ENCODE measurements at places on chromosomes 5 and 9. TPM values are rescaled to one million over a fixed set of nuclear protein-coding genes. Genes with fewer than 3 reads are reported as not detected.

DNA sequence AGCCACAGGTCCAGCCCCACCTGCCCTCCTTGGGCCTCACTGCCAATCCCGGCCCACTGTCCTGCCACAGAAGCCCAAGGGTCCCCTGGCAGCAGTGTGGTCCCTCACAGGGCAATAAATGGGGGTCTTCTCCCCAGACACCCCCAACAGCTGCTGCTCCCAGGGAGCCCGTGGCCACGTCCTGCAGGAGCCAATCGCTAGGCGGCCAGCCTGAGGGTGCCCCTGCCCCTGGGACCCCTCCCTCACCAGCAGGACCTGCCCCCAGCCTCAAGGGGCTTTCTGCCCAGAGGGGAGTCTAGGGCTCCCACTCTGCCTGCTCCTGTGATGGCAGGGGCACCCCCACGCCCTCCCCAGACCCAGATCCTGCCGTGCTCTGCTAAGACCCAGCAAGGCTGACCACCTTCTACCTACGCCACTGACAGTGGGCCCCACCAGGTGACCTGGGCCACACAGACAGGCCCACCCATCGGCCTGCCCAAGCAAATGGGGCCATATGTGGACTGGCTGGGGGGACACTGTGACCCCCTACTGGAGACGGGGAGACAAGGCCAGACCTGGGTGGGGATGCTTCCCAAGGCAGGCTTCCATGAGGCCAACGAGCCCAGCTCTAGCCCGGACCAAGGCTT is 17.0 kb downstream of the NOTCH1 start:
- no peaks in the 10 kb centered on the region for H3K4me1 ChIP-seq
- no peaks in the 10 kb centered on the region for H3K27me3 ChIP-seq
- H3K27ac ChIP-seq = no peak overlapping the region
- no peak for DNase-seq
- H3K36me3 ChIP-seq = no peaks in the 10 kb centered on the region

ZNF608 gene
- total RNA-seq = 2.8 TPM

- no peaks in the 10 kb centered on the region for H3K27me3 ChIP-seq
- H3K4me1 ChIP-seq = no peaks in the 10 kb centered on the region
- no peak overlapping the region for H3K27ac ChIP-seq
- no peak overlapping the region for H3K4me3 ChIP-seq
- no peak for DNase-seq
- H3K36me3 ChIP-seq = no peaks in the 10 kb centered on the region
Measured at GRCh38 chr9:27209034-27209433, 87.9 kb downstream of the EQTN start.

RAD50 gene
- 42.2 TPM for total RNA-seq

DNA sequence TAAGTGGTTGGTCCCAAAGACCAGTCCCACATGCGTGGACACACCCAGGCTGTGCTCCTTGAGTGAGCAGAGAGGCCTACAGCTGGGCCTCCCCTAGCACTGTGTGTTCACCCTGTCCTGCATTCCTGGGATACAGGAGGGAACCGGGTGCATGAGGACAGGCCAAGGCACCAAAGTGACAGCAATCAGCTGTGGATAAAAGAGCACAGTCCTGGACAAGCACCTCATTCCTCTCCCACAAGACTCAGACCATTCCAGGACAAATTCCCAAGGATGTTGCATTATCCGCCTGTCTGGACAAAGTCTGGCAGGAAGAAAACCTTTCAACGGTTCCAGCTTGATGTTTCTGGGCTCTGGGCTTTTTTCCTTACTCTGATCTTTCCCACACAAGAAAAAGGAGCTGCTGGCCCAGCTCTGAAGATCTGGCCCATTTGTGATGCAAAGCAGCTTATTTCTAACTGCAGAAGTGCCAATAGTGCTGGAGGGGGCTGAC is 273.2 kb downstream of the ENC1 start:
- H3K27me3 ChIP-seq = no peaks in the 10 kb centered on the region
- H3K4me1 ChIP-seq = no peaks in the 10 kb centered on the region
- no peaks in the 10 kb centered on the region for H3K36me3 ChIP-seq
- no peak for DNase-seq
- no peak overlapping the region for H3K27ac ChIP-seq

FBN2 gene
- 0.08 TPM for total RNA-seq

UBE2R2 gene
- 37.5 TPM for total RNA-seq

DNA sequence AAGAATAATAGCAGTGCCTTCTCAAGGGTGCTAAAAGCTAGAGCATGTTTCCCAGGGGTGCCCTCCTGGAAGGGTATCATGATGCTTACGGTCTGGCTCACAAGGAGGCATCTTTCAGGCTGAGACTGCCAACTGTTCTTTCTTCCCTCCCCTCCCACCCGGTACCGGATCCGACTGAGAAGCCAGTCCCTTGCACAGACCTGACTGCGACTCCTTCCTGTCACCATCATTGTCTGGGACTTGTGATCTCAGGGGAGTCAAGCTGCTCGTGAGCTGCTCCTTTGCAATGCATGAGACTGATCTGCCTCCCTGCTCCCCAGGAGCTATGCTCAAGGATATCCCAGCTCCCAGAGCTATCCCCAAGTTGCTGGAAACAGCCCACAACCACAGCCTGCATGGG is 170.8 kb downstream of the GADD45G start:
- no peak overlapping the region for H3K4me3 ChIP-seq
- no peaks in the 10 kb centered on the region for H3K4me1 ChIP-seq
- H3K27me3 ChIP-seq = peaks cover 98% of the 10 kb centered on the region
- no peak for DNase-seq
- no peaks in the 10 kb centered on the region for H3K36me3 ChIP-seq

PCDHGB7 gene
- total RNA-seq = 0.17 TPM

- no peak for DNase-seq
- no peak overlapping the region for H3K27ac ChIP-seq
- no peaks in the 10 kb centered on the region for H3K4me1 ChIP-seq
- no peak overlapping the region for H3K4me3 ChIP-seq
- no peaks in the 10 kb centered on the region for H3K27me3 ChIP-seq
Measured at GRCh38 chr5:112356178-112356956, 62.7 kb downstream of the EPB41L4A start.

SLC35A4 gene
- 66.2 TPM for total RNA-seq

DNA sequence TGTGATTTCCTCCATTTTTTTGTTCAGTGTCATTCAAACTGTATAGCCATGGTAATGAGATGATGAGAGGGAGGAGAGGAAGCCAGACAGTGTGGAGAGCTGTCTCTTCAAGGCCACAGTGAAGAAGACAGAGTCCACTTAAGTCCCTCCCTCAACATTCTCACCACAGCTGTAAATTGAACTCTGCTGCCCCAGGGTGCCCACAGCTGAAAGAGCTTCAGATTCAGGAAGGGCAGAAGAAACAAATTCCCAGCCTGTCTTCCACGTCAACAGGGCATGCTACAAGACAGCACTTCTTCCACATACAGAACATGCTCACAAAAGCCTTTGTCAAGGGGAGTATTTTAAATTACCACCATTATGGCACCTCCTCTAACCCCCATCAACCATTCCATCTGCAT is 100.4 kb downstream of the KLHL3 start:
- H3K27me3 ChIP-seq = no peaks in the 10 kb centered on the region
- H3K27ac ChIP-seq = no peak overlapping the region

IFNK gene
- total RNA-seq = not detected

DNA sequence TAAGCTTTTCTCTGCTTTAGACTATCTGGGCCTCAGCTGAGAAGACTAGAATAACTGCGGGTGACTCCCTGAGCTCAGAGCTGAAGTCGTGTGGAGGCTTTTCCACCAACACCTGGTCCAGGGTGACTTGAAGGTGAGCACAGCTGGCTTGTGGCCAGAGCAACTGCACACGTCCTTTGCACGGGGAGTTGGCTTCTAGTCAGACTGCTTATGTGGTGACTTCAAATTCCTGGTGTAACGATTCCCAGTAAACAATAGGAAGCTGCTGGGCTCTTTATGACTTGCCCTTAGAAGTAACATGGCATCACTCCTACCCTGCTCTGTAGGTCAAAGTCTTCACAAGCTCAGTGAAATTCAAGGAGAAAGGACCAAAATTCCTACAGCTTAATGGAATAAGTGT is 800.6 kb upstream of the CDH6 start:
- no peaks in the 10 kb centered on the region for H3K4me1 ChIP-seq
- H3K27ac ChIP-seq = no peak overlapping the region
- H3K27me3 ChIP-seq = no peaks in the 10 kb centered on the region
- DNase-seq = no peak
- H3K36me3 ChIP-seq = no peaks in the 10 kb centered on the region

DNA sequence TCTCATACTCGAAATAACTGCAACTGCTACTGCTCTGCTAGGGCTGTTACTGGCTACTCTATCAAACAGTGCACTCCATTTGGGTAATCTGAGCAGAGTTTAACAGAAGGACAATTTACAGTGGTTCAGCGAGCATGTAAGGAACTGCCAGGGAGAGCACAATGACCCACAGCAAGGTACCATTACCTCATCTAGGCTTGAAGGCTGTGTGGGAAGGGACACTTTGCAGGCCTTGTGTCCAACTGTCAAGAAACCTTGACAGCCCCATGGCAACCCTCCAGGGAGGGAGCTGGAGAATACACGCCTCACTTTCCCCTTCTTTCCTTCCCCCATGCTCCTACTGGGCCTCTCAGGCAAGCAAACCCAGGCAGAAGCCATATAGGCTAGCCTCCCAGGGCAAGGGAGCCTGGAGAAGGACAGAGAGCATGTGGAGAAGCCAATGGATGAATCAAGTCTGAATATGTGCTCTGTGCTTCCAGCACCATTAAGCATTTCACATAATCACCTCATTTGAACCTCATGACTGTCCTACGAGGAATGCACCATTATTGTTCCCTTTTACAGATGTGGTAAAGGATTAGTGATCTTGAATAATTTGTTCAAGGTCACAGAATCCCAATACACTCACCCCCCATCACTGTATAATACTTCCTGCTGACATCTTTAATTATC is 49.9 kb upstream of the JAK2 start:
- no peak overlapping the region for H3K27ac ChIP-seq
- no peaks in the 10 kb centered on the region for H3K36me3 ChIP-seq
- no peak overlapping the region for H3K4me3 ChIP-seq
- DNase-seq = no peak
- H3K4me1 ChIP-seq = no peaks in the 10 kb centered on the region

THBS4 gene
- total RNA-seq = 8.1 TPM

GNE gene
- 20.2 TPM for total RNA-seq

DNA sequence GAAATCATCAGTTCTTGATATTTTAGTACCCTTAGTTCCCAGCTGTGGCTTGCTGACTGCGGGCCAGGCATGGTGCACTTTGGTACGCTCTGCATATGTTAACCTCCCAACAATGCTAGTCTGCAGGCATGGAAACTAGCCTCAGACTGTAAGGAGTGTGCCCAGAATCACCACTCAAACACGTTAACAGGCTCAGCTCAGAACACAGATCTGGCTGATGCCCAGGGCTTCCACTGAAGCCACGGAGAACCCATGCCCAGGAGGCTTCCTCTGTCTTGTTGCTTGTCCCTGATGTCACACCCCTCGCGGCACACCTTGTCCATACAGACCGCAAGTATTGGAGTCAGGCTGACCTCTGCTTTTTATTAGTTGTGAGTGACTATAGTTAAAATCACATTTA is 187.2 kb upstream of the OTULINL start:
- H3K27ac ChIP-seq = no peak overlapping the region
- no peak overlapping the region for H3K4me3 ChIP-seq
- peaks cover 31% of the 10 kb centered on the region for H3K36me3 ChIP-seq
- no peaks in the 10 kb centered on the region for H3K27me3 ChIP-seq
- DNase-seq = no peak

- no peak overlapping the region for H3K27ac ChIP-seq
- no peaks in the 10 kb centered on the region for H3K4me1 ChIP-seq
- no peak overlapping the region for H3K4me3 ChIP-seq
- H3K36me3 ChIP-seq = no peaks in the 10 kb centered on the region
- no peak for DNase-seq
Measured at GRCh38 chr9:1837453-1838084, 177.6 kb upstream of the SMARCA2 start.

NMRK1 gene
- total RNA-seq = 35.4 TPM

- H3K36me3 ChIP-seq = no peaks in the 10 kb centered on the region
- no peaks in the 10 kb centered on the region for H3K27me3 ChIP-seq
- no peak overlapping the region for H3K27ac ChIP-seq
- no peaks in the 10 kb centered on the region for H3K4me1 ChIP-seq
- no peak overlapping the region for H3K4me3 ChIP-seq
- DNase-seq = no peak
Measured at GRCh38 chr9:25990376-25990775, 312.1 kb upstream of the TUSC1 start.

DNA sequence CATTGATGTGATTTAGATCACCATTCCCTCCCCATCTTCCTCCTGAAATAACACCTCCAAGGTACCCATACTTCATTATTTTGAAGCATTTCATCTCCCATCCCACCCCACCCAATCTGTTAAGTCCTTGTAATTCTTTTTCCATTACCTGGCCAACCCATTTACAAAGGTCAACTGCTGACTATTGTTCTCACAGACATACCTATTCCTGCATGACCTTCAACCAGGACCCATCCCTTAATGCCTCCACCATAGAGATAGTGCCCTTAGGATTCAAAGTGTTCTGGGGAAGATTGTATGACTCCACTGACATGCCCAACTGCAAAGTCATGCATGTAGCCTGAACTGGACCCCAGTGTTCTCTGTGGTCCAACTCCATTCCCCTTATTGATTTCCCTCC is 91.2 kb downstream of the NLN start:
- peaks cover 18% of the 10 kb centered on the region for H3K36me3 ChIP-seq
- DNase-seq = no peak
- H3K27ac ChIP-seq = peak overlapping the region; percentile 99

GRCh38 chr5:151619812-151620460 is 28.8 kb upstream of the FAT2 start:
- H3K4me3 ChIP-seq = no peak overlapping the region
- no peaks in the 10 kb centered on the region for H3K36me3 ChIP-seq
- H3K27ac ChIP-seq = no peak overlapping the region

DNA sequence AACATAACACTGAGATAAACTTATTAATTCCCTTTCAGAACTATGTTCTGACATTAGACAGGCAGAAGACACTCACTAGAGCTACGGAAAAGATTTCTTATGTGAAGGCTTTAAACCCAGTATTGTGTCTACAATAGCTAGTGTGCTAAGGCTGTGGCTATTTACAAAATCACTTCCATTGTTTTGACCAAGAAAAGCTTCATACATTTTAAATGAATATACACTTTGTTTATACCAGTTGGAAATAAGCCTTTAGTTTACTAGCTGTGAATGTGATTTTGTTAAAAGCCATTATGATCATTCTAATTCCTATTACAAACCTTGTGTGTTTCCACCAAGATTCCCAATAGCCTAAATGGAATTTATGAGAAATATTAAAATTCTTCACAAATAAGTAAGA is 83.0 kb downstream of the AGTPBP1 start:
- H3K4me3 ChIP-seq = no peak overlapping the region
- H3K4me1 ChIP-seq = no peaks in the 10 kb centered on the region
- no peak for DNase-seq
- H3K36me3 ChIP-seq = no peaks in the 10 kb centered on the region
- H3K27me3 ChIP-seq = no peaks in the 10 kb centered on the region
- H3K27ac ChIP-seq = no peak overlapping the region

DNA sequence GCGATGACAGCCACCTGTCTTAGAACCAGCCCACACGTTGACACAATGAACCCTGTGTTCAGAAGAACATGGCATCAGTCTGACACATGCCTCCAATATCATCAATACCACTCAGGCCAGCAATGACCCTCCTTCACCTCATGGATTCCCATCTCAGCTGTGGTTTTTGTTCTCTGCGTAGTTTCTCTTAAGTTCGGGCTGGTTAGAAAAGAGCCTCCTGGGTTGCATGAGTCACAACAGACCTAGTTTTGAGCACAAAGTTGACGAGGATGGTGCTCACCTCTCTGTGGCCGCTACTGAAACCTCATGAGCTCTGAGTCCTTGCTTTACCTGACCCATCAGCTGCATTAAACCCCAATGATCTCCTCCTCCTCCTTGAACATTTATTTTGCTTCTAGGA is 299.9 kb downstream of the SPOCK1 start:
- no peak for DNase-seq
- H3K4me1 ChIP-seq = no peaks in the 10 kb centered on the region
- H3K27ac ChIP-seq = no peak overlapping the region
- no peaks in the 10 kb centered on the region for H3K27me3 ChIP-seq
